Neural crest cell (in vitro differentiated cells): ENCODE measurements at places on chromosomes 7 and 10.
A peak's percentile ranks its signal among the peaks of the same experiment; 100 is the strongest.

- DNase-seq: no peak
These were observed 18.5 kb upstream of the MRC1 start for GRCh38 chr10:17790651-17791050.

DNA sequence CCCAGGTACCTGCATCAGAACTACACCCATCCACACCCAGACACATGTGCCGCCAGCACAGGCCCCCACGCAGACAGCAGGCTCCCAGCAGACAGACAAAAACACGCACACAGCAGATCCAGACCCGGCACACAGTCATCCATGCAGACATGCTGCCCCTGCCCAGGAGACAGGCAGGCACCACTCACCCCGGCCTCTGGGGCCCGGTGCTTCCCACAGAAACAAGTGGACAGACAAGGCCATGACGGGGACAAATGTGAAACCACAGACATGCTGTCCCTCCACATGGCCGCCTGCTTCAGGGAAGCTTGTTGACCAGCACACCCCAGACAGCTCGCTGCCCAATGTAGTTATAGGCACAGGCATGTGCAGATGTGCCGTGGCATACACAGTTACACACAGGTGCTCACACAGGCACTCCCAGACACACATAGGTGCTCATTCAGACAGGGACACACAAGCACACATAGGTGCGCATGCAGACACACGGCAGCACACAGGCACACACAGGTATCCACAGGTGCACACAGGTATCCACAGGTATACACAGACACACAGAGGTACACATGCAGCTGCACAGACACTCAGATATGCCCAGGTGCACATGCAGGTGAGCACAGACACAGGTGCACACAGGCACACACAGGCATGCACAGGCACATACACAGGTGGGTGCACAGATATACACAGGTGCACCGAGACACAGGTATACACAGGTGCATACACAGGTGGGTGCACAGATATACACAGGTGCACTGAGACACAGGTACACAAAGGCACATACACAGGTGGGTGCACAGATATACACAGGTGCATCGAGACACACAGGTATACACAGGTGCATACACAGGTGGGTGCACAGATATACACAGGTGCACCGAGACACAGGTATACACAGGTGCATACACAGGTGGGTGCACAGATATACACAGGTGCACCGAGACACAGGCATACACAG lies 10.5 kb upstream of the SCART1 start:
- no peak for DNase-seq

DNA sequence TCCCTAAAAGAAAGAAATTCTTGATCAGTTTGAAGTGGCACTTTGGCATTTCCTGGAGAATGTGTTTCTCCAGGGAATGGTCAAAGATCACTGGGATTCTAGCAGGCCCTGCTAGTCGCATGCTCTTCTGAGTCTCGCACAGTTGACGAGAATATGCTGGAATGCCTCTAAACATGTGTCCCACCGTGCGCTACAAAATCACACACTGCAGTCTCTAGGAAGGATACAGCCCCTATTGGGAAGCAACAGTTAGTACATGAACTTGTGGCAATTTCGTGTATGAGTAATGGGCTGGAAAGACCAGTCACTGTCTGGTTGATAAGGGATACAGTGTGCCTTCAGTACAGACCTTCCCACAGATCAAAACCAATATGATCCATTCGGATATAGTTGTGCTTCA lies 257.9 kb downstream of the PRPF18 start:
- no peak for DNase-seq

- no peak for DNase-seq
These were observed 9.8 kb downstream of the AGR2 start for GRCh38 chr7:16794986-16795385.

- DNase-seq: no peak
These were observed 54.2 kb upstream of the FHIP2A start for GRCh38 chr10:114767101-114767985.

GRCh38 chr10:63628526-63629362 lies 107.5 kb downstream of the REEP3 start:
- peak; percentile 28 for DNase-seq

- DNase-seq: no peak
These were observed 84.8 kb upstream of the PRKAR2B start for GRCh38 chr7:106959753-106960152.

DNA sequence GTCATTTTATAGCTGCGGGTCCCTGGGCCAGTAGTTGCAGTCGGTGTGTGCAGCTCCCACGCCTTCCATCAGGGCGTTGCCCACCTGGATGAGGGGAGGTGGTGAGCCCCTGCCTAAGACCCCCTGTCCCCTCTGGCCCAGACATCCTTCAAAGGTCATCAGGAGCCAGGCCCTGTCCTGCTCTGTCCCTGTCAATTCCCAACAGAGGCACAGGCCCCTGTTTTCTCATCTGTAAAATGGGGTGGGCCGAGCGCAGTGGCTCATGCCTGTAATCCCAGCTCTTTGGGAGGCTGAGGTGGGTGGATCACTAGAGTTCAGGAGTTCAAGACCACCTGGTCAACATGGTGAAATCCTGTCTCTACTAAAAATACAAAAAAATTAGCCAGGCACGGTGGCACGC lies 128.5 kb upstream of the TNRC18 start:
- no peak for DNase-seq

DNA sequence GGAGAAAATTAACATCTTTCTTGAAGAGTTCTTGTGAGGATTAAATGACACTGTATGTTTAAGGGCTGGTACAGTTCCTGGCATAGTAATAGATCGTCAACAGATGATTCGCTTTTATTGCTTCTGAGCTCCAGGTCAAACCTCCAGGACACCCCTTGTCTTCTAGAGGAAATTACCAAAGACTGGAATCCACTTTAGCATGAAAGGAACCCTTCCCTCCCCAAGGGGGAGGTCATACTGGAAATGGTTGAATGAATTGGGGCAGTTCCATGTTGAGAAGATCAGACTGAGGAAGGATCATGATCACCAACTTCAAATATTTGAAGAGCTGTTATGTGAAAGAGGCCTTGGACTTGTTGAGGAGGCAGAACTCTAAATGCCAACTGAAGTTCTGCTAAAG lies 8.9 kb downstream of the NFE2L3 start:
- DNase-seq: no peak

- DNase-seq: no peak
These were observed 10.8 kb upstream of the INTS1 start for GRCh38 chr7:1514995-1515401.

- DNase-seq: no peak
These were observed 108.1 kb downstream of the EBF3 start for GRCh38 chr10:129855836-129856563.

DNA sequence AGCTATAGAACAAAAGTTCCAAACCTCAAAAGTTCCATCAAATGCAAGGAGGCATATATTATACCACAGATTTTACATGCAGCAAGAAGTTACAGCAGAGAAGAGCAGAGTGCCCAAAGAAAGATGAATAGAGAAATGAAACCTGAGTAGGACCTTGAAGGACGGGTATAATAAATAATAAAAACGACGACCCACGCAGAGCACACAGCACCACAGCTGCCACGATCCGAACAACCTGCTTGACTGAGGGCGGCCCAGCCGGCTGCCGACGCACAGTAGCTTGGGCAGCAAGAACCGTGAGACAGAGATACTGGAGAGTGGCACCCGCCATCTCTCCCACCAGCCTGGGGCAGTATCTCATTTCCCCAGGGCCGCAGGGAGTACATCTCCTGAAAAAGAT lies 79.0 kb downstream of the HIPK2 start:
- DNase-seq: no peak

GRCh38 chr7:73397521-73398281 lies 35.9 kb upstream of the FZD9 start:
- DNase-seq: no peak

DNA sequence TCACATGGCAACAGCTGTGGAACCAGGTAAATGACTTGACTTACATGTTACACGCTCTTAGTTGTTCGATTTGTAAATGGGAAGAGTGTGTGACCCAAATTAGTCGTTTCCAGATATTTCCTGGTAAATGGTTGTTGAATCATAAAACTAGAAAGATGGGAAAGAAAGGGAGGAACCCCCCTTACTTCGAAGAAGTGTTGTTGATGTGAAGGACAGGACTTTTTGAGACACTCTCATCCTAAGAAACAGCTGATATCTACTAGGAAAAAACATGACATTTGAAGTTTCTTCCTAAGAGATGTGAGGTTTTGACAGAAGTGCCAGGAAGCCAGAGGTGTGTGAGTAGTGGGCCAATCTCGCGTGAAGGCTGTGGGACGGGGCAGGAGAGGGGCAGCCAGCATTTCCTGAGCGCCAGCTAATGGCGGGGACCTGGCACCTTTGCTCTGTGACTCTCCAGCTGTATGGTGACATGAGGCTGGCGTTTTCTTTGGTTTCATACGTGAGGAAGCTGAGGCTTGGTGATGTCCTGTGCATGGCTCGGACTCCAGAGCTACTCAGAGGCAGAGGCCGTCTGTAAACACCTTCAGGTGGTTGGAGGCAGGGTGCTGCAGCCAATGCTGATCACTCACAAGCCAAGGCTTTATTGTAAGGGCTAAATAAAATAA lies 53.7 kb downstream of the IKZF1 start:
- DNase-seq: no peak
